ENCODE measurements at places on chromosomes 7 and 10.
A peak's percentile ranks its signal among the peaks of the same experiment; 100 is the strongest.

- DNase-seq = no peak
Observed at GRCh38 chr7:80724249-80724871, 85.9 kb downstream of the CD36 start.

DNA sequence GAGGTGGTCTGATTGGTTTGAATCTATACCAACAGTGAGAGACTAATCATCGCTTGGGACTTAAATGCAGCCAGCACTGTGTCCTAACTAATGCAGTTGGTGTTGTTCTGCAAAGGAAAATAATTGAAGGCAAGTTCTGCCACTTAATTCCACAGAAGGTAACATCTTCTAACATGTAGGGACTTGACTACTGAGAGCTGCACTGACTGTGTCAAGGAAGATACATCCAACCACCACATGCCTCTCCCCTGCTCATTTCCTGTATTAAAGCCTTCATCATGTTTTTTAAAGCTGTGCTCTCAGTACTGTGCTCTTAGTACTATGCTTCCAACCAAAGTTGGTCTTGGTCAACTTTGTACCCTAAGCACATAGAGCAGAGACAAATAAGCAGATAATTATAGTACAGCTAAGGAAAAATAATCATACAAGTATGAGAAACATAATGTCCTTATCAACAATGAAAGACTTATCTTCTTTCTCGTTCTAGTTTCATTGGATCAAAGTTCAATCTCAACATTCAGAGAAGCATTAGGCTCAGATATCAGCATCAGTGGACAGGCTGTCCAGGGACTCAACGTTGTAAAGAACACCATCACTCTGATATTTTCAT, 2.8 kb upstream of the CYP3A4 start:
- DNase-seq = no peak

- DNase-seq = no peak
Observed at GRCh38 chr7:118861581-118861980, 637.1 kb downstream of the ANKRD7 start.

- DNase-seq = no peak
Observed at GRCh38 chr10:12808014-12808613, 193.4 kb downstream of the CCDC3 start.

GRCh38 chr7:117839507-117839906, 33.7 kb downstream of the CTTNBP2 start:
- no peak for DNase-seq

- no peak for DNase-seq
Observed at GRCh38 chr7:15556339-15557105, 5.3 kb downstream of the AGMO start.

DNA sequence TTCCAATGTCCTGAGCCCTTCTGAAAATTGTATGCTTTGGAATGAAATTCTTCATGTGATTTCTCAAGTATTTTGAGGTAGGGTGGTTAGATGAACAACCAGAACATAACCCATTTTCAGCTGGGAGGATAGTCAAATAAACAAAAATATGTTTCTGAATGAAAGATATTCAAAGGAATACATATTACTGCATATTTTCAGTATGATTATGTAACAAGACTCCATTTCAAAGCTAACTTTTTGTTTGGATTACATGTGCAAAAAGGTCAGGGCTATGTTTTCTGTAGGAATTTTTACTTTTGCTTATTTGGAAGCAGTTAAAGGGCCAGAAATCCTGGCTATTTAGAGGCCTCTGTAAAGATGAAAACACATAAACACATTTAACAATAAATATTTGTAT, 27.7 kb downstream of the CDK6 start:
- DNase-seq = no peak

GRCh38 chr10:93841961-93842360, 51.8 kb upstream of the SLC35G1 start:
- DNase-seq = peak; percentile 8

GRCh38 chr10:77251297-77252013, 386.2 kb downstream of the KCNMA1 start:
- peak; percentile 26 for DNase-seq

DNA sequence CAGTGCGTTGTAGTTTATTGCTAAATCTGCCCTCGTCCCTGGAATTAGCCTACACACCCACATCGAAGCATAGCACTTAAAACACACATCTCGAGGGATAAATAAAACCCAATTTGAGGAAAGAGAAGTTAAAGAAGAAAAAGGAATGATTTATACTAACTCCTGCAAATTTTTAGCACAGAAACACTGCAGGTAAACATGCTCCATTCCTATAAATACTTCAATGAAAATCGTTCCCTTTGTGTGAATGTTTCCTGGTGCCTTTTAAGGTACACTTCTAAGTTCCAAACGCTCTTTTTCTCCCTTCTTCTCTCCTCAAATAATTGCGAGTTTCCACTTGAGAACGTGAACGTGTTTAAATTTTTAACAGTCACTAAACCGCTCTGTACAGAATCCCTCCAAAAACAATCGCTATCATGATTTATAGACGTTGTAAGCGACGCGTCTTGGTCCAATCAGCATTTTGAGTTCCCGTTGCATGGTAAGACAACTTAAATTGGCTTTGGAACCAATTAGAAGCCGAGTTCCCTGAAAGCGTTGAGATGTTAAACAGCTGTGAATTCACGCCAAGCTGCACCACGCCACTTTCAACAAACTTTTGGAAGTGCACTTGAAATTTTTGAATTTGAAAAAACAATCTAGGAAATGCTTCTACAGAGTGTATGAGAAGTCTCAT, 12.5 kb upstream of the EBLN1 start:
- peak; percentile 44 for DNase-seq

DNA sequence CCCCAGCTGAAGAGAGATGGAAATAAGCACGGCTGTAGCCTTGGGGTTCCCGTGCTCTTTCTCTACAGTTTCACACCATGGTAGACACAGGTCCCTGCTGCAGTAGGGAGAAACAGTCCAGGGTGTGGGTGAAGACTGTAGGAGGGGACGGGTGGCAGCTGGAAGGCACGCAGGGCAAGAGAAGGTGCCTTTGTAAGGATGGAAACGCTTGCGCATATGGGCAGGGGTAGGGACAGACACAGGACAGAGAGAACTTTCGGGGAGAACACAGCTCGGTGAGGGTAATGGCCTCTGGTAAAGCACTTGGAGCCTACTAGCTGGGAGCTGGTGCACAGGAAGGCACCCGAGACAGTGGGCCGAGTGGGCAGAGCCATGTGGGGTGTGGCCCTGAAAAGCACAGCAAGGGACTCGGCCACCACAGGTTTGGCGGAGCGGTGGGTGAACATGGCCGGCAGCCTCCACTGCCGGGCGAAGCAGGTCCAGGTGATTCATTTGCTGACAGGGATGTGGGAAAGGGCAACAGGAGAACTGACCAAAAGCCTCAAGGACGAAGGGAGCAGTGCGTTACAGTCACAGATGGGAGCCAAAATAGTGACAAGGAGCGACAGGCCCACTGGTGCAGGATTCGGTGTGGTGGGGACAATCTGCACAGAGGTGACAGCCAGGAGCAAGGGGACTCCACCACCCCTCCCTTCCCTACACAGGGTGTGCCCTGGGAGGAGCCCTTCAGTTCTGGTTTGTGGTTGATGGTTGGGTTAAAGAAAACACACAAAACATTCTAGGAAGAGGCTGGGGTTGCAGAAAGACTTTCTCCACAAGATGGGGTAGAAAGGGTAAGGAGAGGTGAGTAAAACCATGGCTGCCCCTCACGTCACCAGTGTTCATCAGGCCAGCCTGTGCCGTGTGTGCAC, 97.1 kb downstream of the VOPP1 start:
- DNase-seq = no peak

DNA sequence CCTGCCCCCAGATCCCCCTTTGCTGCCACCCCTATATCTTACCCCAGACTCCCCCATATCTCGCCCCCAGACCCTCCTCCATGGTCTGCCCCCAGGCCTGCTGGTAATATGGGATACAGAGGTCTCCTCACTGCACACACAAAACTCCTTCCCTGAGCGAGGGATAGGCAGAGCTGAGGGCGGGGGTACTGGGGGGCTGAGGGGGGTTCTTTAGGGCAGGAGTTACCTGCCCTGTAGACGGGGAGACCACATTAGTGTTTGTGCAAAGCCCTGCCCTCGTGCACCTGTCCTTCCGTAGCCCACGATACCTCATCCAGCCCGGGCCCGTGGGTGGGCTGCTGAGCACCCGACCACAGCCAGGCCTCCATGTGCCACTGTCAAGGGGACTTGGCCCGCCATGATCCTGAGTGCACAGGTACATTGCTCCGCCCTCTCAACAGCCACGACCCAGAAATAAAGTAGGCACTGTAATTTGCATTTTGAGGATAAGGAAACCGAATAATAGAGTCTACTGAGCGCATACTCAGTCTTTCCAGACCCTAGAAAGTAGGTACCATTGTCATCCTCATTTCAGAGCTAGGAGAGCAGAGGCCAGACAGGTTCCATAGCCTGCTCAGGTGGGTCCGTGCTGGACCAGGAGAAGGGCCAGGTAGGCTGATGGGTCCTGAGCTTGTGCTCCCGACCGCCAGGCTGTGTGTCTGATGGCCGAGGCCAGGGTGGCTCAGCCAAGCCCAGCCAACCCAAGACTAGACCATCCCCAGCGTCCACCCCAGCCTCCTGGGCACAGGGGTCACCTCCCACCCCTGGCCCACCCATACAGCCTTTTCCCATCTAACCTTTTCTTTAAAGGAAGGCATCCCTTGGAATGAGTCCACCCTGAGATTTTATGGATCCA, 115.2 kb downstream of the LHPP start:
- no peak for DNase-seq

DNA sequence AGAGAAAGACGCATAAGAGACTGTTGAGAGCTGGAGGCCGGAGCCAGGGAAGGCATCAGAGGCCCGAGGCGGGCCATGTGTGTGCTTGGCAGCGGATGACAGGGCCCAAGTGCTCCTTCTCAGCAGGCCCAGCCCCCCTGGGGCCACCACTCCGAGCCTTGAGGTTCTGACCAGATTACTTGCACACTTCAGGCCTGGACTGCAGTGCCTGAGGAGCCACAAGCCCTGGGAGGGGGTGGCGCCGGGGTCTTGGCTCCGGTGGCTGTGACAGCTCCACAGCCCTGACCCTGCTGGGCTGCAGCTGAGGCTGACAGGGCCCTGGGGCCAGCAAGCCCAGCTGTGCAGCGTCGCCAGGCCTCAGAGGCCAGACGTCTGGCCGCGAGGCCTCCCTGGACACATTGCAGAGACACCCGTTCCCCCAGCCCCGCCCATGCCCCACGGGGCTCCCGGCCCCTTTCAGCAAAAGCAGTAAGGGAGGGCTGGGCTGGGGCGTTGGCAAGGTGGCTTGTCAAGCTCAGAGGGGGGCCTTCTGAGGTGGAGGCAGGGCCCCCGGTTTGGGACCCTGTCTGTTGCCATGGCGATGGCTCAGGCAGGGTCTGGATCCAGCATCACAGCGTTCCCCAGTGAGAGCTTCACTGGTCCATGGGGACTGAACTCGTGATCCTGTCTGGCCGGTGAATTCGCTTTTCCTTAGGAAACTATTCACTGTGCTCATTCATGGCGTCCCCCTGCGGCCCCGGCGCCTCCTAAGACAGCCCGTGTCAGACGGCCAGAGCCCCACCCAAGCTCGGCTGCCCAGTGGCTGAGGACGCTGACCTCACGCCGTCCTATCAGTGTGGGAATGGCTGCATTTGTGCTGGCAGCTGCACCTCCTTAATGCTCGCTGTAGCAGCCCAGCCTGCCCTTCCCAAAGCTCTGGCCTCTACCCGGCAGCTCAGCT, 5.7 kb downstream of the ELN start:
- no peak for DNase-seq

- no peak for DNase-seq
Observed at GRCh38 chr7:124162667-124163066, 129.8 kb upstream of the TMEM229A start.

DNA sequence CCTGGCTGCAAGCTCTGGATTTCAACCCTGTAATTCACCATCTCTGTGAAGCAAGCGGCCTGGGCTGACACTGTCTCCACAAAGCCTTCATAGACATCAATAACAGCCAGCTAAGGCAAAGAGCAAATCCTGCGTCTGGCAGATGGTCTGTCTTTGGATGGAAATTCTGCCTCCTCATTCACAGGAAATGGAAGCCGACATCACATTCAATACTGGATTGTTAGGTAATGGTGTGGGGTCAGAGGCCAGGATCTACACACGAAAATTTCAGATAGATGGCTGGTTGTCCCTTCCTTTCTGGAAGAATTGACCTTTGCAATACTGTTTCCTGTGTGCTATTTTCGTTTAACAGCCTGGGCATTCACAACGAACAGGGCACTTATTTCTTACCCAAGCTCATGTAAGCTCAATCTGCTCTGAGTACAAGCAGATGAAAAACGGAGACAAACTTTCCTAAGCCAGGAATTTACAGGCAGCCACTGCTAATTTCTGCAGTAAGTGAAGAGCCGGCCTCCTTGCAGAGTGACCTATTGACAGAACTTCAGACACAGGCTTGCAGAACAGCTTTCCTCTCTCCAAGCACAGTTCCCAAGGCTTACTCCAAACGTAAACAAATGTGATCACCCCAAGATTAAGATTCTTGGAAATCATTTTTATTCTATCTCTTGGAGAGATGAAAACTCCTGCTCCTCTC, 3.1 kb upstream of the ADAM12 start:
- no peak for DNase-seq

GRCh38 chr10:112515852-112516251, 68.8 kb downstream of the VTI1A start:
- no peak for DNase-seq

DNA sequence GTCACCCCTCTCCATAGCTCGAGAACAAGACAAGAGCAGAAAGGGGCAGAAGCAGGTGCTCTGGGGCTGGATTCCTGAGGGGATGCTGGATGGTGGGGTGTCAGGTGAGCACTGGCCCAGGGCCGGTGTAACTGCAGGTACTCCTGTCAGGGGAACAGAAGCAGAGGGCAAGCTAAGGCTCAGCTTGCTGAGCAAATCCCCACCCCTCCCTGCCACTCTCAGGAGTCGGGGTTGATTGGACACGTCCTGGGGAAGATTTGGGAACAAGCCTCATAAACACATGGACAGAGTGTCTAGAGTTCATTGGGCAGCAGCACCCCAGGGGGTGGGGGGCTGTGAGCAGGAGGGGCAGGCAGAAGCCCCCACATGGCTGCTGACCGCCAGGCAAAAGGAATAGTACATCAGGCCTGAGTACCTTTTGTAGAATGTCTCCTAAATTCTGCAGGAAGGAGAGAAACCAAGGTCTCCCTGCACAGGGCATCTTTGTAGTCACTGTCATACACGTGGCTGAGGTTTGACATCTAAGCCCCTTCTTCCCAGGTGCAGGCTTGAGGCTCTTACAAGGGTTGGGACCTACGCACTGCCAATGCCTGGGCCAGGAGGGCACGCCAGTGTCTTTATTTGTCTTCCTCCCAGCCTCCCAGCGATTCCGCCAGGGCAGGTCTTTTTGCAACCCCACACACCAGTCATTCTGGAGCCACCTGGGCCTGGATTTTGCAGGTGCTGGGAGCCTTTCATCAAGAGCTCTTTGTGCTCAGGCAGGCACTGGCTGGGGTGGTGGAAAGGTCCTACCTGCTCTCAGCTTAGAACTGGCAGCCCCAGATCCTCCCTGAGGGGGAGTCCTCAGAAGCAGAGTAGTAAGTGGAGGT, 2.8 kb downstream of the CALML3 start:
- DNase-seq = no peak

- DNase-seq = no peak
Observed at GRCh38 chr10:35440016-35440415, 103.7 kb downstream of the CCNY start.

DNA sequence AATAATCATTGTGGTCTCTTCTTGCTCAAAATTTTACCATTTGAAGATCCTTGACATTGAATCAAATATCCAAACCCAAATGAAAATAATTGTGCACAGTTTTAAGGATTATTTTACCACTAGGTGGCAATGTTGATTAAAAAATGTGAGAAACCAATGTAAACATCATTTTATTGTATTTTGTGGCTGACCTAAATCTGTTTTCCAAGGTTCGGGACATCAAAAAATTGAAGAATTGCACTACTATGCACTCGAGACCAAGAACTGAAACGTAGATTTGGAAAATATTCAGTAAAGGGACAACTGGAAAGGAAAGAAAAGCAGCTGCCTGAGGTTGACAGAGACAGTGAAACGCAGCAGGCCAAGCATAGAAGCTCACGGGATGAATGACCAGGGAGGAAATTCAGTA, 259.3 kb downstream of the SNX13 start:
- no peak for DNase-seq
